ENCODE measurements at places on chromosomes 11 and 22.

GRCh38 chr11:123034597-123034996 is 27.3 kb downstream of the HSPA8 start:
- DNase-seq = no peak

DNA sequence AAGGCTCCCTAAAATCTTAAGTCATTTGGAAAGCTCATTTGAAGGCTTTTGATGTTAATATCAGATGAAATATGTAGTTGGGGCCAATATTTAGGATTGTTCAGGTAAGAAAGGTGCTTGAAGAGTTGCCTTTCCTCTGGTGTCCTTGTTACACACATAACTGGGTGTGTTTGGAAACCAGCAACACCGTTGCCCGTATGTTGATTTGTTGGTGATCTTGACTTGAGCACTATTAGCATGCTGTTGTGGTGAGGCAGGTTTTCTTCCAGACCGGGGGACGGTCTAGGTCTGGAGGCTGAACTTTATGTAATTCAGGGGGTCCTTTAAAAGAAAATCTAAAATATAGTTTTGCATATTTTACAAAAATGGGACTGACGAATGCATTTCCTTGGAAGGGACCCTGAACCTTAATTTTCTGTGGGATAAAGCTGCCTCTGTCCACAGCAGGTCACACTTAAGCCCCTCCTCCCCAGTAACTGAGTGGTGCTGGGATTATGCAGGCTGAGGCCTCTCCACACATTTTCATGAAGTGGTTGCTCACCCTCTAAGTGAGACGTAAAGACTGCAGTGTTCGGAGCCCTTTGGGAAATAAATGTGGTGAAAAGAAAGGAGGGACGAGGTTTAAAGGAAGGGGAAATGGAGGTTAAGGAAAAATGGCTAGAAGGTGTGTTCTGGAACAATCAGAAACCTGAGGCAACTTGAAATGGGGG is 1.8 kb downstream of the YWHAH start:
- peak; percentile 33 for DNase-seq

GRCh38 chr22:39316440-39317083 is 2.9 kb downstream of the RPL3 start:
- peak; percentile 87 for DNase-seq

GRCh38 chr11:112289588-112290492 is 29.2 kb upstream of the PLET1 start:
- peak; percentile 72 for DNase-seq

DNA sequence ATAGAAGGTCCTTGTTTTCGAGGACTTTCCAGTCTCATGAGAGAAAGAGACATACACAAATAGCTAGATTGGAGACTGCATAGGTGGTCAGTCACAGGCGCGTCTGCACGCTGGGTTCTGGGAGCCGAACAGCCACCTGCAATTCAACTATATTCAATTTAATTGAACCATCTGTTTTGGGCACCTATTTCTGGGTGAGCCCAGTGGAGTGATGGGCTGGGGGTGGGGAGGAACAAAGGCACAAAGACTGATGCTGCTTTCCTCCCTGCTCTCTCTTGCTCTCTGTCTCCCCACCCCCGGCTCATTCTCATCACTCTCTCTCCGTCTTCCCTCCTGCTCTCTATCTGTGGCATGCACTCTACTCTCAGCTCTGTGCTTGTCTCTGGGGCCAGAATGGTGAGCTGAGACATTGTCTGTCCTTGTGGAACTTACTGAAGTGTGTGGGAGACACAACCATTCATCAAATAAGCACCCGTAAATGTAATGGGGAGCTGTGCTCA is 48.1 kb upstream of the B3GAT1 start:
- DNase-seq = no peak
